Dorsolateral prefrontal cortex (tissue), 122 donors: ENCODE measurements at places on chromosomes 11 and 22.

DNA sequence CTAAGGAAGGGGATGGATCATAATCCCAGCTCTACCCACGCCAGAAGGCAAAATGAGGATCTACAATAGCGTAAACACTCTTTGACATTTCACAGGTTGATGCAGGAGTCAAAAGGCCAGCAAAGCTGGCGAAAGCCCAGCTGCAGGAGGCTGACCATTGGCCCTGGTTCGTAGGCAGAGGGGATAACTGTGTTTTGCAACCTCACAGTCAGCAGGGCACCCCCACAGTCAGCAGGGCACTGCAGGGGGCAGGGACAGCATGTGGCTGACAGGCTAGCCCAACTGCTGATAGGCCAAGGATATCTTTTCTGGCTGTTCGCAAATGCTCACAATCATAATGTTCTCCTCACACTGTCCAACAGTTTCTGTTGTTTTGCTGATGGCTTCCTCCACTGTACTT, 372.7 kb downstream of the BUD13 start:
- DNase-seq: no peak

GRCh38 chr11:80443177-80443576, 1002.3 kb upstream of the TENM4 start:
- no peak for DNase-seq

- no peak for DNase-seq
Observed at GRCh38 chr11:79229047-79229446, 211.8 kb downstream of the TENM4 start.

DNA sequence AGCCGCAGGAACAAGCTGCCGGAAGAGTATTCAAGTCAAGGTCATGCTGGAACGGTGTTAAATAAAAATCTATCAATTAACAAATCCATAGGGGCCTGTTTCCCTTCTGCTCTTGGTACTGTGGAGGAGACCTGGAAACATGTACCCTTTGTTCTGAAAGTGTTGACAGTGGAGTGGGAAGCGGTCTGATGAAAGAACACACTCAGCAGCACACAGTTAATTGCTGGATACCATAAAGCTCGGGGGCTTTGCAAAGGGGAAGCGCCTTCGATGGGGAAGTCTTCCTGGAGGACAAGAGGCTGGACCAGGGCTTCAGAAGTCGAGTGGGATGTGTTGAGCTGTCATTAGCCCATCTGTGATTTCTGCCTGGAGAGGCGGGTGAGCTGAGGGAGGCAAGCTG, 112.5 kb upstream of the CLPB start:
- no peak for DNase-seq

DNA sequence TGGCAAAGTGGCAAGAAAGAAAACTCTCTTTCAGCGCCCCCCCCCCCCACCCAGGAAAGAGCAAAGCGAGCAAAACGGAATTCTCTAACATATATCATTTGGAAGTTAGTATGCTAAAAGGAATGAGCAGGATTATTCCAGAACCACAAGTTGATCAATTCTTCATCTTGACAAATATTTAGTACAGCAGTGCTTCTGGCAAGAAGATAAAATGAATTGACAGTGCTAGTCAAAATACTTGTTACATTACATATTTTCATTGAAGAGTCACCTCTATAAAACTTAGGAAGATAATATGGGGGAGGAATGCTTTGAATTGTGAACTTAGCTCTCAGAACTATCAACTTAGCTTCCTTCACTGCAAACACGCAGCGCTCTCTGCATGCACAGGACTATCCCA, 377.4 kb downstream of the DYNC2H1 start:
- no peak for DNase-seq

- DNase-seq: no peak
Observed at GRCh38 chr11:120420572-120420971, 84.4 kb downstream of the ARHGEF12 start.

DNA sequence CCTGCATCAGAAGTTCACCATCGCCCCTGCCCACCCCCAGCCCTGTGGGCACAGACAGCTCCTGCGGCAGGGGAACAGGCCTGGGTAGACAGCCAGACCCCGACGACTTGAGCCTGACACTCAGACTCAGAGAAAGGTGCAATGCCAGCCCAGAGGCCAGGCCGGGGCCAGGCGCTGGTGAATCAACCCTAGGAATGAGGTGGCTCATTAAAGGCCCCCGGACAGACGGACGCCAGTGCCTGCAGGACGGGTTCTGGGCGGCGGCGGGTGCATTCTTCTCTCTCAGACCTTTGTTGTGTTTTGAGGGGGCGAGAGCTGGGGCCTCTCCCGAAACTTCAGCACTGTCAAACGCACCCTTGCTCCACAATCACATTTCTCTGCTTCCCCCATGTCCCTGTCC, 5.6 kb downstream of the OVOL1 start:
- DNase-seq: no peak

DNA sequence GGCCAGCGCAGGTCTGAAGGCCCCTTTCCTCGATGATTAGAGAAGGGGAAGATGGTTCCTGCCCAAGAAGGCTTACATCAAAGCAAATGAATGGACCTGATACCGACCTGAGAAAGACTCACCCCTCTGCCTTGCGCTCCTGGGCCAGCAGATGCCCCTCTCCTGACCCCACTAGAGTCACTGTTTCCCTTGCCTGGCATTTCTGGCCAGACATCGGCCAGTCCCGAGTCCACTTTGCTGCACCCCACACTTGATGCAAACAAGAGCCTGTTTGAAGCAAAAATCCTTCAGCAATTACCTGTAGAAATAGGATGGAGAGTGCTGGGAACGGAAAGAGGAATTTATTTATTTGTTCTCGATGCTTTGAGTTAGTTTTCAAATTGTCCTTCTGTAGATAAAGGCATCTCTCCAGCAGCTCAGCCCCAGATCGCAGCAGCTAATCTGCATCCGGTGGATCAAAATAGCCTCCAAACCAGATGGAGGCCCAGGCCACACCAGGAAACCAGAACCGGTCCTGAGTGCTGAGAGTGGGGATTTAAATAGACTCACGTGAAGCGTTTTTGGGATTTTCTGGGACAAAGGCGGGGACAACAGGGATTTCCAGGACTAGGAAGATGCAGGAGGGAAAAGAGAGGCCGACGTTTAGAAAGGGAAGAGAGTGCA, 148.6 kb downstream of the TRIM29 start:
- no peak for DNase-seq

DNA sequence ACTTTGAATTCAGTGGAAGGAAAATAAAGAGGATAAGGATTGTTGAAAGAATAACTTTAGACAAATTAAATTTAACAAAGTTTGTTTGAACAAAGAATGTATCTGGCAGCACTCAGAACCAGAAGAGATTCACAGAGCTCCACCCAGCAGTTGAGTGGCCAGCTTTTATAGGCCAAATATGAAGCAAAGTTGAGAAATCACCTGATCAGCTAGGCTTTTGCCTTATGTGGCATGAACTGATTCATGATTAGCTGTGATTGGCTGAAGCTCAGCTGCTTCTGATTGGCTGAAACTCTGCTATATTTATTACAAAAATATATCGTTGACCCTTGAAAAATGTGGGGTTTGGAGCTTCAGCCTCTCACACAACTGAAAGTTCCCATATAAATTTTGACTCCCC, 62.6 kb downstream of the PIWIL4 start:
- DNase-seq: no peak

DNA sequence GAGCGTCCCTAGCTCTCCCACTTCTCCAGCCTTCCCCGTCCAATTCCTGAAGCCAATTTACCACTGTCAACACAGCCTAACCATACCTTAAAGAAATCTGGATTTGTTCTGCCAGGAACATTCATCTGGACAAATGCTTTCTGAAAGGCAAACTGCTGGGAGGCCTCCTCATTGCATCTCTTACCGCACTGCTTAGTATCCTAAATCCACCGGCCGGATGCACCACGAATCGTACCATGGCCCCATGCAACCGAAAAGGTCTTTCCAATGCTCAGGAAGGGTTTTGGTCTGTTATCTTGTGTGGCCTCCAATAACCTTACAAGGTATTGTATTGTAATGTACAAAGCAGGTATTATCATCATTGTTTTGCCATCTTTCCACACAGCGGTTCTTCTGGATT, 57.6 kb downstream of the MYH9 start:
- no peak for DNase-seq
